ENCODE measurements at places on chromosomes 3 and 15.
A peak's percentile ranks its signal among the peaks of the same experiment; 100 is the strongest.

DNA sequence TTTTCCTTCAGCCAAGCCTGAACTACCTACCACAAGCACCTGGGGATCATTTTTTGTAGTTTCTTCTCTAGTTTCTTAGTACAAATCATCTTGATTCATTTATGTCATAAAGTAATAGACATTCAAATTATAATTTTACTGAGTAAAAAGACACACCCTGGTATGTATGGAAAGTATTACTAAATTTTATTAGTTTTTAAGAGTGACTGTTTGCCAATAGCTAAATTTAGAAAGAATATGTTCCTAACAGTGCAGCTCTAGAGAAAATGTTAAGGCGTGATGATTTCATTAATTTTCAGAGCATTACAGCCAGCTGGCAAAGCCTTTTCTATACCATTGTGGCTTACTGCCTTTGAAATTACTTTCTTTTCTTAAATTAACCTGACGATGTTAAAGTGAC is 612.0 kb upstream of the KCNMB2 start:
- no peak for DNase-seq

DNA sequence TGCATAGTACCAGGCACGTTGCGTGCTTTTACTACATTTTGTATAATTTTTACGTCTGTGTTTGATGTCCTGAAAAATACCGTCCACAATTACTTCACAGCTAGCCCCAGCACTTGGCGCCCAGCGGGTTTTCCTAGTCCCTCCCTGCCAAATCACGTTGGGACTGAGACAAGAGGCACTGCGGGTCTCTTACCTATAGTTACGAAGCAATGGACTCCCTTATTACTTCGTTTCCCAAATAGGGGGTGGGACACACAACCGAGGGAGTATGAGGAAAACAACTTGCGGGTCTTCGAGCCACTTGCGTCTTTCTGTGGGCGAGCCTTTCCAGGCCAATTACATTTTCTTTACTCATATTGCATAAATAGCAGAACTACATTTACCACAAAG is 620 bp upstream of the CMSS1 start:
- DNase-seq, result no peak

GRCh38 chr15:59792359-59792758 is 103.2 kb upstream of the BNIP2 start:
- no peak for DNase-seq

DNA sequence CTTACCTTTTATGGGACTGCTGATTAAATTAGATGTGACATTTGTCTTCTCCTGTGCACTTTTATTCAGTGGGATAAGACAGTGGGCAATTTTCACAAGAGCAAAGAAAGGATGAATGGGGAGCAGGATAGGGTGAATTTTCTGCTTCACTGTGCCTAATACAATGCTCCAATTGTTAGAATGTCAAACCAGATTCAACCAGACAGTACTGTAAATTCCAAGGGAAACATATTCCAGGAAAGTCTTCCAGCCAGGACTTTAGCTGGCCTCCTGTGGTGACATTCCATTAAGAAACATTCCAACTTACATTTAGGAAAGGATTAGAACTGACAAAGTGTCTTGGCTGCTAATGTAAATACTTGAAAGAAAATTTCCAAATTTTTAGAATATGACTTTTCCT is 100.1 kb upstream of the PROK2 start:
- no peak for DNase-seq

DNA sequence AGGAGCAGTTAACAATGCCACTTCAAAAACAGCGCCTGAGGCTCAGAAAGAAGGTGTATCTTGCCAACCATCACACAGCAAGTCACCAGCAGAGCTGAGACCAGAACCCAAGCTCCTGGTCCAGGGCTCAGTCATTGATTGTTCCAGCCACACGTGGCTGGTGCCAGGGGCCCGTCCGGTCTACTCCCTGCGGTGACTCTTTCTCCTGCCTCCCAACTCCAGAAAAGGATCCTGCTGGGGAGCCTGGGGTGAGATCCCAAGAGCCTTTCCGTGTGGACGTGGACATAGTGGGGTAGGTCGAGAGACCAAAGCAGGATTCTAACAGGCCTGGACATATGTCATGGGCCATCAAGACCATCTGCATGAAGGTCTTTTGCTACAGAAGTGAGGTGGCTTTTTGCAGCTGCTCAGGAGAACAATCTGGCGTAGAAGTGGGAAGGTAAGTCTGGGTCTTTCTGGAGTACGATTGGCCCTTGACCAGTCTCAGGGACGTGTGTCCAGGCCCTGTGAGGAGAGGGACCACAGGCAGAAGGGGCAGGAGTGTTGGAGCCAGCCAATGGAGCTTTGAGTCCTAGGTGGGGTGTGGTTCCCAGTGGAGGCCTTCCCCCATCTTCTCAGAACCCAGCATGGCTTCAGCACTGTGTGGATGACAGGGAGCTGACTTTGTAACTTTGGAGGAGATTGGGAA is 105.4 kb downstream of the HMG20A start:
- no peak for DNase-seq

GRCh38 chr15:35929740-35930444 is 383.9 kb upstream of the DPH6 start:
- no peak for DNase-seq

DNA sequence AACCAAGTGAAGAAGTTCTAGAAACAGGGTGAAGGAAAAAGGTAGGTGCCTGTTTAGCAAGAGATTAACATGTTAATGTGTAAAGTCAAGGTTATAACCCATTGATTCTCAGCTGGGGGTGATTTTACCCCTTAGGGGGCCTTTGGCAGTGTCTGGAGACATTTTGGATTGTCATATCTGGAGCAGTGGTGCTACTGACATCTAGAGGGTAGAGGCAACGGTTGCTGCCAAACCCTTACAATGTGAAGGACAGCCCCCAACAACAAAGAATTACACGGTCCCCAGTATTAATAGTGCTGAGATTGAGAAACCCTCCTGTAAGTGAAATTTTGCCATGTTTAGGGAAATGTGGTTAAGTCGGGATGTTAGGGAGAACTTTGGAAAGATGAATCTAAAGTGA is 74.7 kb downstream of the CRYBG3 start:
- DNase-seq, result no peak

- no peak for DNase-seq
Observed at GRCh38 chr15:90078965-90079364, 23.3 kb downstream of the IDH2 start.

DNA sequence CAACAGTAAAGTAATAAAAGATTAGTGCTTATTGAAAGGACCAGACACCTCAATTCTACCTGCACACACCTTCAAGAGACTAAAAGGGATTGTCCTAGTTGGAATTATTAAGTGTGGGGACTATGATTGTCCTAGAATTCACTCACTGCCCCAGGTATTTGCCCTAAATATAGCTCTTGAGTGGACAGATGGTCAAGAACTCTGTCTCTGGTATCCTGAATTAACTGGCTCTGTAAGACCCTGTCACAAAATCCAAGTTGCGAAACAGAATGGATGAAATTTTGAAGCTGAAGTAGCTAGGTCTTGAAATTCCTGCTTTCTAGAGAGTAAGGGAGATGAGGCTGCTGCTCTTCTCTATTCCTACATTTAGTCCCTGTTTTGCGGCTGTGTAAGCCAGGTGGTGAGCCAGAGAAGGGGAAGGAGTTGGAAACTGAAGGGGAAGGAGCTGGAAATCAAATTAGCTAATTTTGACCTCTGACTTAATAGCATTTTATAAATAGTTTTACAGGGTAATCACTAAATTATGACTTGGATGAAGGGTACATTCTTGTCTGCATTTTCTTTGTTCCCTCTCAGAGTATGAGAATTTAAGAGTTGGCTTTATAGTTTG is 34.5 kb downstream of the KBTBD12 start:
- DNase-seq, result no peak

DNA sequence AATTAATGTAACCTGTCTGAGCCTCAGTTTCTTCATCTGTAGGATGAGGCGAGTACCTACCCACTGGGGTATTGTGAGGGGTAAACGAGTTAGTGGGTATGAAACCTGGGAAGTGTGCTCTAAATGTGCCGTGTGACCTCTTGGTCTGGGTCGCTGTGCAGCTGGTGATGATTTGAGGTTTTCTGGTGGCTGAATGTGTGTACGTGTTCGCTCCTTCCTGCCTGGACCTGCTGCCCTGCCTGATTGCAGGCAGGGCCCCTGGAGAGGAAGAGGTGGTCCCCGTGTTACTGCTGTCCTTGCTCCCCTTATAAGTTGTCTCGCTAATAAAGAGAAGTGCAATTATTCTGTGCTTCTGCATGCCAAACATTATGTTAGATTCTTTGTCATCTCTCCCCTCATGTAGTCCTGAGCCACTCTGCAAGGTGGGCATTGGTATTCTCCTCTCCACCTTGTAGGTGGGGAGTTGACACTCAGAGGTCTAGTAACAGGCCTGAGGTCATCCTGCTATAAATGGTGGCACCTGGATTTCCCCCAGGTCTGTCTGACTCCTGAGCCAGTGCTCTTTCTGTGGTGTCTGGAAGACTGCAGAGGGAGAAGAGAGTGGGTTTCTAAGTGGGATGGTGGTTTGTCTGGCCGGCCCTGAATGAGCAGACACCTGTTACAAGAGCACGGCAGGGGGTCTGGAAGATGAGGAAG is 15.7 kb downstream of the PDIA5 start:
- DNase-seq, result no peak

DNA sequence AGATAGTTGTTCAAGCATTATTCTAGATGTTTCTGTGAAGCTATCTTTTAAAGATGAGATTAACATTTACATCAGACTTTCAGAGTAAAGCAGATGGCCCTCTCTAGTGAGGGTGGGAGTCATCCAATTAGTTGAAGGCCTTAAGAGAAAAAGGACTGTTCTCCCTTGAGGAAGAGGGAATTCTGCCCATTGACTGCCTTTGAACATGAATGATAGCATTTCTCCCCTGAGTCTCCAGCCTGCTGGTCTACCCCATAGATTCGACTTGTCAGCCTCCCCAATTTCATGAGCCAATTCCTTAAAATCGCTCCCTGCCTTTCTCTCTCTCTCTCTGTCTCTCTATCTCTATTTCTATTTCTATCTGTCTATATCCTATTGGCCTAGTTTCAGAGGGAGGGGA is 115.5 kb downstream of the EBLN2 start:
- DNase-seq, result no peak

GRCh38 chr3:108863799-108864135 is 41.2 kb downstream of the TRAT1 start:
- no peak for DNase-seq

- no peak for DNase-seq
Observed at GRCh38 chr3:175346573-175347356, 487.6 kb downstream of the NAALADL2 start.

GRCh38 chr15:70488002-70488605 is 275.3 kb downstream of the UACA start:
- DNase-seq, result peak; percentile 43

- DNase-seq, result no peak
Observed at GRCh38 chr3:37290551-37290950, 116.2 kb upstream of the LRRFIP2 start.

DNA sequence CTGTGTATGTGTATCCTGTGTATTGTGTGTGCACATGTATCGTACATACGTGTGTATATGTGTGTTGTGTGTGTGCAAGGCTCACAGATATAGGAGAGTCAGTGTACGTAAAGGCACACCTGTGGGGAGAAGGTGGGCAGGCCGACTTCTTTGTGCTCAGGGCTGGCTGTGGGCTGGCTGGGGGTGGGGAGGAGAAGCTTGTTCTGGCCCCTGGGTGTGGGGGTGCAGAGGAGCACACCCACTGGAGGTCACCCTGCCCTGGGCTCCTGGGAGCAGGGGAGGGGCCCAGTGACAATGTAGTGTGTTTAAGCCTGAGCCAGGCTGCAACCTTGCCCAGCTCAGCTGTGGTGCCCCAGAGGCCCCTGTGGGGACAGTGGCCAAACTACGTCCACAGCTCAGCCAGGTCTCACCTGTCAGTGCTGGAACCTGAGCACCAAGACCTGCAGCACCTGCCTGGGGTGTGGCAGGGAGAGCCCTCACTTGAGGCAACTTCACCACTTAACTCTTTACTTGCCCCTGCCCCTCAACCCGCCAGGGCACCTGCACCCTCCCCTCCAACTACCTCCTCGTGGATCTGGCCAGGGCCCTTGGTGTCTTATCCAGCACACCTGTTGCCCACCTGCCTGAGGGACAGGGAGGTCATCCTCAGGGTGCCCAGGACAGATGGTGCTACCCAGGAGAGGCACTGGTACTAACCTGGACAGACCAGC is 2.6 kb upstream of the HHATL start:
- no peak for DNase-seq

- no peak for DNase-seq
Observed at GRCh38 chr3:187593451-187593850, 76.7 kb downstream of the SST start.

All from stimulated activated CD8-positive, alpha-beta memory T cell treated with anti-CD3 and anti-CD28 coated beads, Interleukin-2, amount 100 ng/mL, for 1 hour (primary cell).